ENCODE measurements at places on chromosomes 11 and 22. TPM values are rescaled to one million over a fixed set of nuclear protein-coding genes. Genes with fewer than 3 reads are reported as not detected.
A peak's percentile ranks its signal among the peaks of the same experiment; 100 is the strongest.

Gene INCENP
- total RNA-seq: 32.1 TPM

Gene TBX10
- total RNA-seq: not detected

Gene ANO9
- total RNA-seq: 120 TPM

Gene KRTAP5-3
- not detected for total RNA-seq

Gene TEX54
- total RNA-seq: not detected

Gene MS4A4A
- 0.99 TPM for total RNA-seq

GRCh38 chr11:116774661-116775060 is 1.9 kb upstream of the BUD13 start:
- DNase-seq: no peak

DNA sequence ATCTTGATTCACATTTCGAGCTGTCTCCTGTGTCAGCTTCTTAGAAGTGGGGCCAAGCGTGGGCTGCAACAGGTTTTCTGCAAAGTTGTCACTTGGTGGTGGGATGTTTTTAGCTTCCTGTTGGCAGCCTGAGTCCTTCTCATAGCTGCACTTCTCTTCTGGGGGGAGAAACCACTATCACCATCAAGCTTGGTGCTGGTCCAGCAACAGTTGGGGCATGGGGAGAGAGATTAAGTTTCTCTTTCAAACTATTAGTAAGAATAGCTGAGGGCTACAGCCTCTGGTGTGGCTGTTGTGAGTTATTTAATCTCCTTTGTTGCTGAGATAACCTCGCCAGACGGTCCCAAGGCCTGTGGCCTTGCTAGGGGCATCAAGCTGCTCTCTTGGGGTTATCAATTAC is 123.3 kb upstream of the CRYBB3 start:
- no peak for DNase-seq

- DNase-seq: no peak
These were observed 44.7 kb upstream of the ZBTB44 start for GRCh38 chr11:130359419-130359818.

DNA sequence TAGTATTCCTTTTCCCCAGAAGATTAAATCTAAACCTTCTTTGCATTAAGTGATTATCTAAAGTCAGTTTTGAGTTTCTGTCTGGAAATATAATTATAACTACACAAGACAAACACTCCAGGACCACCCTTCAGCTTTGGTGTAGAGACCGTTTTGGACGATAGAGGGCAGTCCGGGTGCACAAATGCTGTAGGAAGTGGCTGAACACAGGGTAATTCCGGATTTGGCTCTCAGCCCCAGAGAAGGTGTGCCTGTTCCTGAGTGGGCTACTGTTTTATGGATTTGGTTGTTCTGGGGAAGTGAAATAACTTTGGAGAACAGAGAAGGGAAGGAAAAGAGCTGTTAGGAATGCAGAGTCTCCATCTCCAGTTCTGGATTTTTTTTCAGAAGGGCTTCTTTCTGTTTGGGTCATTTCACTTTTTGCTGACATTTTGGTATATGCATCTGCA is 14.8 kb downstream of the EXT2 start:
- DNase-seq: peak; percentile 31

DNA sequence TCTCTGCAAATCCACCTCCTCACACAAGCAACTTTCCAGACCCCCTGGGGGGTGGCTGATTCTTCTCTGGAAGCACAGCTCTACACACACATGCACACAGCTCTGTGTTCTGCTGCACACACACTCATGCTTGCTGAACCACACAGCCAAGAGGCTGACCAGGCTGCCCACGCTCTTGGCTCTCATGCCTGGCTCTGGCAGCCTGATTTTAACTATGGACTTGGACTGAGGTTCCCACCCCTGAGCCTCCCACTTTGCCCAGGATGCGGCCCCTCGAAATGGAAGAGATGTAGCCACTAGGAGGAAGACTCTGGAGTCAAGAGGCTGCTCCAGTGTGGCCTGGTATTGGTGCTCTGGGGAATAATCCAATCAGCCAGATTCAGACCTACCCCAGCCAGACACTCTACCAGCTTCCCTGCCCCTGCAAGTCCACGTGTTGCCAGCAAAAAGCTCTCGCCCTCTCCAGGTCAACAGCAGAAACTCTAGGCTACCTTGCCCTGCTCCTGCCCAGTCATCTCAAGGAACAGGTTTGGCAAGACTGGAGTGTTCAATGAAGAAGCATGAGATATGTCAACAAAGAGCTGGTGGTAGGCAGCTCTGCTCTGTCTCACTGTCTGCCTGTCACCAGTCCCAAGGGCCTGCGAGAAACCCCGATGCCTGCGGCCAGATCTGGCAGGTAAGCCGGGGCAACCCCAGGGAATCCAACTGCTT is 8.8 kb upstream of the CASTOR1 start:
- DNase-seq: no peak

DNA sequence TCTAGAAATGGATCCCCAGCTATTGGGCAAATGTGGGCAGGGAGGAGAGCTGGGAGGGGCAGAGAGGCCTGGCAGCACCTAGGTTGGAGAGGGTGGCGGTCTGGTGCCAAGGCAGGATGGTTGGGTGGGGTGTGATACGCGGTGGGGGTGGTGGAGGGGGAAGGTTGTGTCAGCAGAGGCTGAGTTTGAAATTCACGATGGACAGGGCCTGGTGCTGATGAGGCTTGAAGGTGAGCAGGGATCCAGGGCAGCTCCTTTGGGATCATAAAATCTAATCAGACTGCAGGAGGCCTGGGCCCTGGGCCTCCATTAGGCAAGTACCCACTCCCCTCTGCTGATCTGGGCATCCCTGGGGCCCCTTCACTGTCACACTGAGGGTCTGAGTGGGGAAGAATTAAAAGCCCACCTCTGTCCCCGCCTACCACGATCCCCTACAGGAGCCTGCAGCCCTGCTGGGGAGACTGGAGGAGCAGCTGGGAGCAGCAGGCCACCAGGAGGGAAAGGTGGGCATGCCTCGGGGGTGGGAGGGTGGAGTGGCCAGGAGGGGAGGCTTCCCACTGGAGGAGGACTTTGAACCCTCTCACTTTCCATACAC is 24.0 kb downstream of the IGLL1 start:
- DNase-seq: no peak

DNA sequence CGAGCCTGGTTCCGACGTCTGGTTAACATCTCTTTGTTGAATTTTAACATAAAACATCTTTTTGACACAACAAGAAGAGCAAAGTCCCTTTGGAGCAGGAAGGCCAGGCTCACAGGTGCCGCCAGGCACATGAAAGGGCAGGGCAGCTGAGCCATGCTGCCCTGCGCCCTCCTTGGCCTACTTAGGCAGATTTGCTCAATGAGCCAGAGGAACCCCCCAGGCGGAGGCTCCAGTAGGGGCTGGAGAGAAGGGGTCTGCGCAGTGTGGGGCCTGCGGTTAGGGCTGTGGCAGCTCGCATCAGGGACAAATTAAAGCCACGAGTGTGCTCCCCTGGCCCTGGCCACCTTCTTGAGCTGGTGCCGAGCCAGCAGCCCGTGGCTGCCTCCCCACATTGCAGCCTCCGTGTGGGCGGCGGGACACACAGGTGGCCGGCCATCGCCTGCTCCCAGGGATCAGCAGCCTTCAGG is 9.9 kb upstream of the SLC22A12 start:
- DNase-seq: no peak

DNA sequence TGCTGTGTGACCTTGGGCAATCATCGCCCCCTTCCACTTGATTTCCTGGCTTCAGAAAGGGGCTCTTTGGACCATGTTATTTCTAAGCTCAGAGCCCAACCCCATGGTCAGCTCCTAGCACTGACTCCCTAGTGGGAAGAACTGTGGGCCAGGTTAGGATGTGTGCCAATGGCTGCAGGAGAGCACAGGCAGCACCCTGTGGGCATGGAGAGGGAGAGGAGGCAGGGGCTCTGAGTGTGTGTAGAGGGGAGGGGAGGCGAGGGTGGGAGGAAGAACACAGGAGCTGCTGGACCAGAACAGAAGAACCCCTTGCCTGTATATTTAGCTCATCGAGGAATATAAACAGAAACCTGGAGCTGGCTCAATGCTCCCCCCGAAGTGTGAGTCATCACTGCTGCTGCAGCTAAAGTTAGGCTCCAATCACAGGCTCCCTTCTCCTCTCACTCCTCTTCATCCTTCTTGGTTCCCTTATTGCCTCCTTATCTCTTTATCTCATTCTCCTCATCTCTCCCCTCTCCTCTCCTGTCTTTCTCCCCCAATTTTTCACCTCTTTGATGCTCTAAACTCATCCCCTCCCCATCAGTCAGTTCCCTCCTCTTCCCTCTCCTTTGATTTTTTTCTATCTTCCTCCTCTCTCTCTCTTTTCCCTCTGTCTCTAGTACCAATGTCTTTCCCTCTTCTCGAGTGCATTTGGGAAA is 14.5 kb upstream of the RPS19BP1 start:
- no peak for DNase-seq

DNA sequence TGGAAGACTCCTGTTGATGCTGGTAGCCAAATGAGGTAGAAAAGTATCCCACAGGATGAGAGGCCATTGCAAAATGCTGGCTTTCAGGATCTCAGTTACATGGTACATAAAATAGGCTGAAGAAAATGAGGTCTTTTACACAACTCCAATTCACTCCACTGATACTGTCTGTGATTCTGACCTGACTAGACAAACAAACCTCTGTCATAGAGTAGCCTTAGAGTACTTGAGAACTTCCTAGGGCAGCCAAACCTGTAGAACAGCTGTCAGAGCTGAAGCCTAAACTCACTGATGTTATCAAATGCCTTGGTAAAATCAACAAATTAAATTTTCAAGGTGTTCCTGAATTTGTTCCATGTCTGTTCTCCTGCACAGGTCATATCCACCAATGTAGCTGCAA is 26.2 kb upstream of the POGLUT3 start:
- no peak for DNase-seq

DNA sequence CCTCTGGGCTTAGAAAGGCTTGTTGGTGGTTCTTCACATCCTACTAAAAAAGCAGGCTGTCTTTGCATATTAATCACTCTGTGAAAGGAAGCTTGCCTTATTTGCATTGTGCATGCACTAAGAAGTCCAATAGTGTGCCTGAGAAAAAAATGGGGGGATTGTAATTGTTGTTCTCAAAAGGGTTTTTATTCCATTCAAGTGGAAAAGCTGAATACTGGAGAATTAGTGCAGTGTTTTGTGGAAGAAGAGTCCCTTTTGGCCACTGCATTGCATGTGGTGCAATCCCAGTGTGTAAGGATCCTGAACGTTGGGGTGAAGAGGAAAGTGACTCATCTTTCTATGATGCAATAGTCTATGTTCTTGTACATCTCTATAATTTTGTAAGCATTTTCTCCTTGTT is 16.5 kb downstream of the NCAM1 start:
- DNase-seq: no peak

DNA sequence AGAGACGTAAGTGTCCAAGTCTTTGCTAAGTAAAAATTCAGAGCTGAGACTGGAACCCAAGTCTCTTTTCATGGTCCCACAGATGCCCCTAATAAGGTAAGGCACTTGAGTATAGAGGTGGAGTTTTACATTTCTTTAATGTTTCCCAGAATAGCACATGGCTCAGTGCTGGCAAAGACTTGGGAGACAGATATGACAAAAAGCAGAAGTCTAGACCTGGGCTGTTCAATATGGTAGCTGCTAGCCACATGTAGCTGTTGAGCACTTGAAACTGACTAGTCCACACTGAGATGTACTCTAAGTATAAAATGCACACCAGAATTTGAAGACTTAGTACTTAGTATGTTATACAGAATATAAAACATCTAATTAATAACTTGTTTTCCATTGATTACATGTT is 17.6 kb downstream of the VSTM5 start:
- DNase-seq: no peak
